ENCODE measurements at places on chromosomes 7 and 10. TPM values are rescaled to one million over a fixed set of nuclear protein-coding genes. Genes with fewer than 3 reads are reported as not detected.
A peak's percentile ranks its signal among the peaks of the same experiment; 100 is the strongest.

Gene AKR1E2
- total RNA-seq = 3.3 TPM

Gene SSC4D
- total RNA-seq = 0.95 TPM

DNA sequence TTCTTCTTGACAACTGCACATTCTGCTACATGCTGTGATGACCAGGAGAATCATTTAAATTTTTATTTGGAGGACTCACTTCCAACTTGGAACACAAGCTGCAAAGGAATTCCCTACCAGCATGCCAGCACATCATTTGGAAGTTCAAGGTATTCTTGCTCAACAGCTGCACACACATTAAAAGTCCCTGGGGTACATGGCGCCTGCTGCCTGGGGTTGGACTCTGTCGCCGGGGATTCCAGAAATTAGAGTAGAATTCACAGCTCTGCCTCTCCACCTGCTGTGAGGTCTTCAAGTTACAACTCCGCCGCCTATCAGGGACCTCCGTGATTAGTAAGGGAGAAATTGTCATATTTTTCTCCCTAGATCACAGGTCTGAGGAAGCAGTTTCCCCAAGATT lies 1.1 kb downstream of the ZNF32 start:
- no peak for DNase-seq

DNA sequence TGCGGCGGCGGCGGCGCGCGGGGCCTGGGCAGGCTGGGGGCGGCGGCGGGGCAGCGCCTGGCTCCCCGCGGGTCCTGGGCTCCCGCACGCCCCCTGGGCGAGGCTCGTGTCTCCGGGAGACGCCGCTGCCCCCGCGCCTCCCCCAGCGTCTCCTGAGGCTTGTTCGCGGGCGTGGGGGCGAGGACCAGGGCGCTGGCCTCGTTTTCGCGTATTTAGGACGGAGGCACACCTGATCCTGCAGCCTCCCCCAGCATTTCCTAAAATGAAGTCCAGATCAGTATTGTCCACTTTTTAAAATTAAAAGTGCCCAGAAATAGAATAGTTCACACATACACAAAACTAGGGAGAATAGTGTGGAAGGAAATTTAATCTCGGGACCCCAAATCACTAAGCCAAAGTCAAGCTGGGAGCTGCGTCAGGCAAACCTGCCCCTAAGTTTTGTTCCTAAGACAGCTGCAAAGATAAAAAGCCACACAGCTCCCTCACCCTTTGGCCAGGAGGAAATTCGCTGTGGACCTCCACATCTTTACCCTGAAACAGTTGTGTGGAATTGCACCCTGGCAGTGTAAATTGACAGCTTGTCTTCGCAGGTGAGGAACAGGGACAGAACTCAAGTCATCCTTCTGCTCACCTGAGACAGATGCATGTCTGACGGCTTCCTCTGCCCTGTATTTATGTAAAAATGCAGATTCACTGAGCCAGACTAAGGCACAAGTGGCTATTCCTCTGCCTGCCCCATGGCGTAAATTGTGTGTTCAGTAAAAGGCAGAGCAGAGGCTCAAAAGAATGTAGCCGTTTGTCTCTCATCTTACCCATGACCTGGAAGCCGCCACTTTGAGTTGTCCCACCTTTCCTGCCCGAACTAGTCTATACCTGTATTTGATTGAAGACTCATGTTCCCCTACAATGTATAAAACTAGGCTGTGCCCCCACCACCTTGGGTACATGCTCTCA lies 740 bp downstream of the GALNT11 start:
- peak; percentile 13 for DNase-seq

- DNase-seq = no peak
These were observed 104.1 kb downstream of the PHF14 start for GRCh38 chr7:11077816-11078215.
